Stimulated activated CD8-positive, alpha-beta memory T cell treated with anti-CD3 and anti-CD28 coated beads, Interleukin-2, amount 100 ng/mL, for 1 hour (primary cell): ENCODE measurements at places on chromosomes 6 and 20.

GRCh38 chr20:32649697-32650400 is 23.9 kb downstream of the C20orf203 start:
- DNase-seq, result no peak

DNA sequence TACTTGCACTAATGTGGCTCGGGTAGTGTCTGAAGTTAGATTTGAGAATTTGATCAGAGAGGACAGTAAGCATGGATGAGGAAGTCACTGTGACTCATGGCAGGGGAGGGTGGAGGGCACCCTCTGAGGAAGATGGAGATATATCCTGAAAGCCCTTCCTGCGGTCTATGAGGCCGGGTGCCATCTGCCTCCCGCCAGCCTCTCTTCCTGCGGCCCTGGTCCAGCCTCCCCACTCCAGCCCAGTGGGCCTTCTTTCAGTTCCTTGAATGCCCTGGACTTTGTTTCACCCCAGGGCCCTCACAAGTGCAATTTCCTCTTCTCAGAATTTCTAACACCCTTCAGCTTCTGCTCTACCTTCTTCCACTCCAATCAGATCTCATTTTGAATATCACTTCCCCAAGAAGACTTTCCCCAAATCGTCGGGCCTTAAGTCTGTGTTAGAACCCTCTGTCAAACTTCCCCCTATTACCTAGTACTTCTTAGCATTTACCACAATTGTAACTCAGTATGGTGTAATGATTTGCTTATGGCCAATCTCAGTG is 20.2 kb upstream of the TNFAIP3 start:
- DNase-seq, result no peak

DNA sequence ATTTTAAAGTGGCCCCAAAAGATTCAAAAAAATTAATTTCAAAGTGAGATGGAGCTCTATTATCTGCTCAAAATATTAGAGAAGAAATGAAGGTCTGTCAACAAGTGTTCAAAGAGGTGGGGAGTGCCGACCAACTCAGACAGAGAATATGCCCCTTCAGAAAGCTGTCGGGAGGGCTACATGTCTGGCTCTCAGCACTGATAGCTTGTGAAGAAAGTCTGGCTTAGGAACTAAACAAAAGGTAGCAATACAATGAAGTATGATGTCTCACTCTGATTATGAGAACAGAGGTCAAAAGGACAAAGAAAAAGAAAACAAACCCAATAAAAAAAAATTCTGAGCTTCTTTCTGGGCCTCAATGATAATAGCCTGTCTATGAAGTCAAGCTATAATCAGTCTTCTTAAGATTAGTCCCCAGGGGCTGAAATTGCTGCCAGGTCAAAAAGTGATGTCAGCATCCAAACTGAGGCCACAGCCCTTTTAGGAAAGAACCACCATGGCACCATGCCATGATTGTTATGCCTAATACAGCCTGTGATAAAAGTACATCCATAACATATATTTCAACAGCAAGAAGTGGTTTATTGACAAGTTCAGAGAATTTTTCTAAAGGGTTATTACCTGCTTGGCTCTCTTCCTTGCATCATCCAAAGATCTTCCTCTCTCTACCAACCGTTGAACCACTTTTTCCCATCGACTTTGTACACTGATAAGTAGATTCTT is 150.9 kb downstream of the DST start:
- DNase-seq, result no peak

- DNase-seq, result no peak
Observed at GRCh38 chr20:62965363-62965771, 12.9 kb downstream of the SLC17A9 start.

DNA sequence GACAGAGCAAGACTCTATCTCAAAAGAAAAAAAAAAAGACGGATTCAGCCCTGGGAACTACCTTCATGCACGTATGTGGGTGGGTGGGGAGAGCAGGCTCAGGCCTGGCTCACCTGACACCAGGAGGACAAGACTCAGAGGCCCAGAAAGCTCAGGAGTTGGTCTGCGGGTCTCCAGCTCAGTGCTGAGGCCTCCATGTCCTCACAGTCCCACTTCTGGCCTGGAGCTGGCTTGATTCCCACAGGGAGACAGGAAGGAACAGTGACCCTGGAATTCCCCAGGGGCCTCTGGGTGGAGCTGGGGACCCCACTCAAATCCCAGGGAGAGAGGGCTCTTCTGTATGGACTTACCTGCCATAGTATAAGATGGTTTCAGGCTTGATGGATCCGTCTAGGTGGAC is 15.6 kb downstream of the ADA start:
- no peak for DNase-seq

DNA sequence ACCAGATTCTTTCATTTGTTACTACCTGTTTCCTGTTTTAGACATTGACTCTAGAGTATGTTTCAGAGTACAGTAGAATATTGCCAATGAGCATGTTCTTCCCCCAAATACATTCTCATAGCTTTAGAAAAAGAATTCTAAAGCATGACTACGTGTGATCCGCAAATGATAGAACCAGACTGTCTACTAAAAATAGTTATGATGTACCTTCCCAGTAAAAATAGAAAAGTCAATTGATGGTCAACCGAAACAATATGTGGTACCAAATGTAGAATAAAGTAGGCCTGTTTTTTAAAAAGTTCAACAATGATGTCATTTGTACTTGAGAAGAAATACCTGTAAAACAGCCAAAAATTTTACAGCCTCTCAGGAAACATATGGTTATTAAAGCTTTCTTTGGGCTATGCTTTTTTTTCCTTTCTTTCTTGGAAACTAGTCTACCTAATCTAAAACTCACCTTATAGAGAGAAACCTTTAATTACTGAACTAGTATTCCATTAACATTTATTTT is 130.1 kb upstream of the MTHFD1L start:
- DNase-seq, result no peak

- no peak for DNase-seq
Observed at GRCh38 chr20:4465212-4465611, 256.5 kb upstream of the PRND start.

- no peak for DNase-seq
Observed at GRCh38 chr6:13703496-13703895, 8.1 kb downstream of the RANBP9 start.

DNA sequence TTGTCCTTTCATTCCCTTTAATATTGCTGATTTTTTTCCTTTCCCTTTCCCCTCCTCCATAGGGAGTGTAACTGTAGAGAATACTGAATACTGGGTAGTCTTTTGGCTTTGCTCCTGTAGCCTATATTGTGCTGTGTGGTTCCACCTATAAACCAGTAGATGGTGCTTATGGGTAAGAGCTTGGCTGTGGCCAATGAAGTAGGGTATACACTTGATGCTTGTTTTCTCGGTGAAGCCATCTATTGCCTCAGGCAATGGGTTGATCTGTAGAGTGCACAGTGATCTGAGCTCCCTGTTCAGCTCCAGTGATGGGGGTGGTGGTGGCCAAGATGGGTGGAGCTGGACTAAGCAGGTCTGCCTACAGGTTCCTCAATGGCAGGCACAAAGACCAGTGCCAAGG is 203.3 kb upstream of the IMPG1 start:
- DNase-seq, result no peak

GRCh38 chr6:114075777-114076176 is 104.8 kb upstream of the HDAC2 start:
- DNase-seq, result no peak

DNA sequence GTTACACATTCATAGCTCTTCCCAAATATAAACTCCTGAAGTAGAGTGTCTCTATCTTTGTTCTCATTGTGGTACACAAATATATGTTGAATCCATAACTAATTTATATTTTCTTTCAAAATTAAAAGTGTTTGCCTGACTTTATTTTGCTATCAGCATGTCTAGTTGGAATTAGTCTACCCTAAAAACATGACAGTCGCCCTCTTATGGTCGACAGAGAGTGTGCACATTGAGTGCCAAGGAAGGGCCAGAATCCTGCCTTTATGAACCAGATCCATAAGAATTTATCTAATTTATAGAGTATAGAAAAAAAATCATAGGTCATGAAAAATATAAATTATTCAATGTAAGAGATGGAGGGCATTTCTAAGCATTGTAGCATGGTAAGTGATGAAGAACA is 12.3 kb upstream of the DEFB112 start:
- DNase-seq, result no peak

- no peak for DNase-seq
Observed at GRCh38 chr6:169701311-169701953, 397 bp downstream of the WDR27 start.

- no peak for DNase-seq
Observed at GRCh38 chr6:30954631-30955366, 14.0 kb downstream of the MUCL3 start.

DNA sequence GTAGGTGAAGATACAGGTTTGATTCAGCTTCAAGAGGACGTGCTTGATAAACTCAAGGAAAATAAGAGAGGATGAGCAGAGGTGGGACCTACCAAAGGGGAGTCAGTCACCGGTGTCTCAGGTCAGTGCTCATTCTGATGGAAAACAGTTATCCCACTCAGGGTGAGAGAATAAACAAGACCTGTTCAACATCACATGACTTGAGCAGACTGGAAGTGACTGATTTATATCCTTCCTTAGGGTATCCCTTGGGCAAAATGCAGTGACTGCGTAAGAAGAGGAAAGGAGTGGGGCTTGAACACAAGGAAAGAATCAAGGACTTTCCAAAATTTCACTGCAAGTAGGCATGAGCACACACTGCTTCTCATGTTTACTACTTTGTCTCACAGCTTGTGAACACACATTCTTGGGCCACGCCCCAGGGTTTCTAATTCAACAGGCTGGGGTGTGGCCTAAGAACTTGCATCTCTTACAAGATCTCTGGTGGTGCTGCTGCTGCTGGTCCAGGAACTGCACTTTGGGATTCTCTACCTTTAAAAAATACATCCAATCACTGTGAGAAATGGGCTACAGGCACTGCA is 11.6 kb downstream of the CST3 start:
- no peak for DNase-seq

GRCh38 chr6:10412461-10413261 is 2.2 kb downstream of the TFAP2A start:
- no peak for DNase-seq

GRCh38 chr6:35543459-35544193 is 30.9 kb upstream of the TULP1 start:
- no peak for DNase-seq

DNA sequence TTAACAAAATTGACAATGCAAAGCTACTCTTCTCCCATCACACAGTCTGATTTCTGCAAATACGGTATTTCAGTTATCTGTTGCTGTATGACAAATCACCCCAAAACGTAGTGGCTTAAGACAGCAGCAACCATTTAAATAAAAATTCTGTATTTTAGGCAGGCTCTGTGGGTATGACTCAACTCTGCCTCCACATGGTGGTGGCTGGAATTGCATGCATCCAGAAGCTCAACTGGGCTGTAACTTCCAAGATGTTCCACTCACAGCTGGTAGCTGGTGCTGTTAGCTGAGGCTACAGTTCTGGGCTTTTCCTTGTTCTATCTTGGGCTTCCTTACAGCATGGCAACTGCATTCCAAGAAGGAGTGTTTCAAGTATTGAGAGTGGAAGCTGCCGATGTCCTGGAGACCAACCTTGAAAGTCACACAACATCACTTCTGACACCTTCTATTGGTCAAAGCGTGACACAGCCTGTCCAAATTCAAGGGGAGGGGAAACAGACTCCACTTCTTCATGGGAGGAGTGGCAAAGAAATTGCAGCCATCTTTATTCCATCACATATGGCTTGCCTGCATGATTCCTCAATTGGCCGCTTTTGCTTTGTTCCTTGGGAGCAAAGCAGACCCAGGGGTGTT is 39.7 kb upstream of the TULP1 start:
- DNase-seq, result peak; percentile 34

GRCh38 chr6:128271011-128271410 is 249.4 kb downstream of the PTPRK start:
- no peak for DNase-seq

GRCh38 chr20:22507240-22507961 is 77.0 kb downstream of the FOXA2 start:
- DNase-seq, result no peak

GRCh38 chr20:36613974-36614373 is 8.4 kb downstream of the RAB5IF start:
- no peak for DNase-seq

DNA sequence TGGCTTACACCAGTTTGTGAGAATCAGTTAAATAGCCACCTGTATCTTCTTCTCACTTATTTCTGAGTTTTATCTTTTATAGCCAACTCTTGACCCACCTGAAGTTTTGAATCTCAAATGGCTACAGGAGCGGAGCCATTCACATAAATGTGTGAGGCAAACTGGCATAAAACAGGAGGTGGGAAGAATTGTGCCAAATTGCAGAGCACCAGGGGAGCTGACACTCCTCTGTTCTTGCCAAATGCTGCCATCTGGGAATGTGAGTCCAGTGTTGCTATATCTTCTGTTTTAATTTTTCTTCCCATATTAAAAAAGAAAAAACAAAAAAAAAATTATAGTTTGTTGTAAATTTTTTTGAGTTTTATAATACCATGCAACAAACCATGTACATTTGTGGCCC is 17.0 kb upstream of the RNF146 start:
- DNase-seq, result no peak

DNA sequence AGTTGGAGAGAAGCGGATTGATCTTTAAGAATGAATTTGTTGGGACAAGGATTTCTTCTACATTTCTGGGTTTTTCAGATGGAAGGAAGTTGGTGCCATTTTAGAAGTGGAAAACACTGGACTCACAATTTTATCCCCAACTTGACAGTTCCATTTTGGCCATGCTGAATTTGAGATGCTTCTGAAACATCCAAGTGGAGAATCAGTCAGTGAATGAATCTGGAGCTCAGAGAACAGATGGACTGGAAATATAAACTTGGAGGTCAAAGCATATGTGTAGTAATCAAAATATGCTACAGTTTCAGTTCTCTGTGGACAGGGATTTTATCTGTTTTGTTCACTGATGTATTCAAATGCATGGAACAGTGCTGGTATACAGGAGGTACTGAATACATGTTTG is 89.9 kb downstream of the KCNQ5 start:
- DNase-seq, result no peak

- DNase-seq, result no peak
Observed at GRCh38 chr6:137202078-137202477, 17.1 kb downstream of the IFNGR1 start.

DNA sequence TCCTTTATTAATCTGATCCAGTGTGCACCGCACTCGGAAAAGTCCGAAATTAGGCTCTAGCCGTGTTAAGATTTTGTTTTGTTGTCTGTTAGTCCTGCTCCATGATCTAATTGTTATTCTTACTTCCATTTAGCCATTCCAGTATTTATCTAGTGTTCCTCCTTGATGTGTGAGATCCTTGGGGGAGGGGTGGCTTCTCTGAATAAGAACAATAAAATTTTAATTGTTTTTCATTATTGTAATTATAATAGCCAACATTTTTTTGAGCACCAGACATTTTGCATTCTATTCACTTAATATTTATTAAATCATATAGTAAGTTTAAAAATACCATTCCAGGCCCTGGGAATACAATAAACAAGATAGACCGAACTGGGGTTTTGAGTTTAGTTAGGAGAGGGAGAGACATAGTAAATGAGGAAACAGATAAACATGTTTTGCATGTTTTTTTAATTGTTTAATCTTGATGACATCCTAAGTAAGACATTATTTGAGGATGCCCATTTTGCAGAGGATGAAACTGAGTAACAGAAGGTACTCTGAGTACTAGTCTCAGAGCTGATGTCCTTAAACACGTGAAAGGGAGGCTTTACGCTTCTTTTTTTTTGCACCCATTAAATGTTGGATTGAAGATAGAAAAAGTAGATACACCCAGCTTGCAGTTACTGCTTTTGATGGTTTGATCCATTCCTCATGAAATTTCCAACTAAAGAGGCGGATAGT is 1.2 kb downstream of the CBFA2T2 start:
- DNase-seq, result no peak
